Cardiac atrium fibroblast (primary cell): ENCODE measurements at places on chromosomes 1 and 21. TPM values are rescaled to one million over a fixed set of nuclear protein-coding genes. Genes with fewer than 3 reads are reported as not detected.

Gene TMEM200B
- total RNA-seq, result 8.6 and 11.6 TPM in 2 replicates

Gene XKR8
- total RNA-seq, result 3.2 and 8.4 TPM in 2 replicates

Gene SLAMF1
- total RNA-seq, result 0.16 TPM in 1 of 2 replicates, not detected in the other

Gene PSMA5
- 34.7 and 41.5 TPM in 2 replicates for total RNA-seq

Gene RPF1
- 14.6 and 18.3 TPM in 2 replicates for total RNA-seq

Gene MAP1LC3C
- 0.54 TPM in 1 of 2 replicates, not detected in the other for total RNA-seq

Gene CCDC27
- total RNA-seq, result not detected in 2 replicates

Gene RCC2
- 17.7 and 30.6 TPM in 2 replicates for total RNA-seq

Gene E2F2
- total RNA-seq, result under 0.01 and 0.81 TPM in 2 replicates

Gene KIF14
- 2.8 and 2.9 TPM in 2 replicates for total RNA-seq

Gene CYP4A11
- total RNA-seq, result 0.18 TPM in 1 of 2 replicates, not detected in the other

Gene FAM163A
- not detected in 2 replicates for total RNA-seq

Gene MAN1C1
- 1.5 and 3.2 TPM in 2 replicates for total RNA-seq

Gene VSIG8
- not detected in 2 replicates for total RNA-seq

Gene FCER1G
- not detected in 2 replicates for total RNA-seq

Gene GJA5
- 0.18 and 11.2 TPM in 2 replicates for total RNA-seq

Gene CYP4Z1
- not detected in 2 replicates for total RNA-seq

Gene CA6
- not detected in 2 replicates for total RNA-seq

Gene RBBP4
- 73.7 and 74.2 TPM in 2 replicates for total RNA-seq

Gene SYDE2
- total RNA-seq, result 1.1 and 1.3 TPM in 2 replicates

Gene DENND2C
- total RNA-seq, result 0.54 and 1.9 TPM in 2 replicates
